KG1 (cell line): ENCODE measurements at places on chromosomes 6 and 20.
A peak's percentile ranks its signal among the peaks of the same experiment; 100 is the strongest.

DNA sequence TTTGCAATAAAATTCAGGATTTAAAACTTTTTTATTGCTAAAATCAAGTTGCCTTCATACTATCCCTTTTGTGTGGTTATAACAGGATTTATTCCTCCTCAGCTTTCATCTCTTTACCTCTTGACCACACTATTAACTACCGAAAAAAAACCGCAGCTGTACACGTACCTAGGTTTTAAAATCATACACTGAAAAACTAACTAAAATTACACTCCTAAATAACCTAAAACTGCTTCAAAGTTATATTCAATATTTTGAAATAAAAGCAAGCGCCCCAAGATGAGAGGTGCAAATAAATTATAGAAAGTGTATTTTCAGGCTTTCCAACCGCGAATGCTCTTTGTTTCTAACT, 1.4 kb downstream of the MPC1 start:
- DNase-seq: no peak

DNA sequence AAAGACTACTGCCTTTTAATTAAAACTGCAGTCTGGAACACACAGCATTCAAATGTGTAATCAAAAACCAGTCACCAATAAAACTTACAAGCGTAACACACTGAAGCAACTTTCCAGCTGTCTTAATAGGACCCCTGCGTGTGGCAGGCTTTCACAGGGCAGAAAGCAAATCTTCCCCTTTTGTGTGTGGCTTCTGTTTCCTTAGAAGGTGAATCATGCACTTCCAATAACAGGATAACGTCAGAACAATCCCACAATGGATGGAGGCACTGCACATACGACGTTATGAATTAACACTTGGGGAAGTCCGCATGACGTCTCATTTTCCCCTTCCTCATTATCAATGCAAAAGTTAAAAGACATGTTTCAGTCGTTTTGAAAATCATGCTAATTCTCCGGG, 44.8 kb downstream of the INSM1 start:
- DNase-seq: no peak

- DNase-seq: no peak
Measured at GRCh38 chr6:111677249-111677990, 71.7 kb upstream of the TRAF3IP2 start.

DNA sequence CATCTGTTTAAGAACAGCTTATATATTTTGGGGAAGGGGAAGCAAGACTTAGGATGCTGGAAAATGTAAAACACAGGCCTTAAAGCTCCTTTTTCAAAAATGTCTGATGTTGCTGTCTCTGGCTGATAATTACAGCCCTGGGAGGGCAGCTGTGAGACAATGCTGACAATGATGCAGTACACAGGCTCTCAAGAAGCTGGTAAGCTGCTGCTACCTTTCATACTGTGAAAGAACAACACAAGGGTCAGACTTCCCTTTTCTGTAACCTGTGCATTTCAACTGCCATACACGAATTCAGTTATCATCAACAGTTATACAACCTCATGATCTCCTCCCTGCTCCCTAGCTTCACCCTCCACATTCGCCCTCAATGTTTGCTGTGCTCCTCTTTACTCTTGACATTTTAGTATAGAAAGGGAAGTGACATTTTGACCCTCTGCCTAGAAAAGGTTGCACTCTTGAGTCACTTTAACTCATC, 25.2 kb downstream of the MAP7 start:
- peak; percentile 28 for DNase-seq

DNA sequence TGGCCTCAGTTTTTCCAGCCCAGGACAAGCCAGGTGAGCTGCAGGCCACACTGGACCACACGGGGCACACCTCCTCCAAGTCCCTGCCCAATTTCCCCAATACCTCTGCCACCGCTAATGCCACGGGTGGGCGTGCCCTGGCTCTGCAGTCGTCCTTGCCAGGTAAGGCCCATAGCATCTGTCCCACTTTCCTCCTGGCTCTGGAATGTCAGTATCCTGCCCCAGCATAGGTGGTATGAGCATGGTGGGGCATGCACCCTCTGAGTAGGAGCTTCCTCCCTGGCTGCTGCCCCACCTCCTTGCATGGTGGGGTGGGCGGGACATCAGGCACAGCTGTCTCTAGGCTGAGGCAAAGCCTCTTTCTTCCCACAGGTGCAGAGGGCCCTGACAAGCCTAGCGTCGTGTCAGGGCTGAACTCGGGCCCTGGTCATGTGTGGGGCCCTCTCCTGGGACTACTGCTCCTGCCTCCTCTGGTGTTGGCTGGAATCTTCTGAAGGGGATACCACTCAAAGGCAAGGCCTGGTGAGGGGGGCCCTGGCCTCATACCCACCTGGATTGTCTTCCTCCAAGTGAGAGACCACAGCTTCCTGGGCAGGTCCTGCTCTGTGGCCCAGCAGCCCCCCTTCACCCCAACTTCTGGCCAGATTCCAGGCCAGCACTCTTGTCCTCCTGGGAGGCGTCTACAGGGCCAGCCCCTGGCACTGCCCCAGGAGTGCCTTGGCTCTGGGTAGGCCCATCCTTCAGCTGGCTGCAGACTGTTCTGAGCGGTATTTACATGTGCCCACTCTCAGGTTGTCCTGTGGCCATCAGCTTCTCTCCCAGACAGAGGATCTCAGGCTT, 9.1 kb downstream of the PI16 start:
- DNase-seq: no peak

DNA sequence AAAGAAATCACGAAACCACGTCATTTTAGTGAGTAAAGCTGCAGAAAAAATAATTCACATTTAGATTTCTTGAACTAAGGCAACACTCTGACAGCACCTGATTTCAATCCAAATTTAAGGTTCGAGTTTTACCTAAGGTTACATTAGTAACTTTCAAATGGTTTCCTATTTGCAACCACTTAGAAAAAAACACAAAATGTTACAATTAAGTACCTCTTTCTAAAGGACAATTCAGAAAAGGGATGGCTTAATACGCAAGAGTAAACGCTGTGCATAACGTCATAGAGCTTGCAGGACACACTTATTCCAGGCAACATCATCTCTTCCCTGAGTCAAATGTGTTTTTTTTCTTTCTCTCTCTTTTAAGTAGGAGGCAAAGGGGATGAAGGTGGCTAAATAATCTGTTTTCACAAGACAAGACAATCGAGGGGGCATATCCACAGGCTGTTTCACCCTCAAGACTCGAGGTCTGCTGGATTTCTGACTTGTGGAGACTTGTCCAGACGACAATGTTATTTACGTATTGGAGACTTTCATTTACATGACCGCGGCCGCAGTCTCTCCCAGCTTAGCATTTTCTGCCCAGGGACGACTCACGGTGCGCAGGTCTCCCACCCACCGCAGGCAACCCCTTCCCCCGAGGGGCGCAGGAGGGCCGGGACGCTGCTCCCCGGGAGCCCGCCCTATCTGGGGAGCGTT, 86.0 kb downstream of the SESN1 start:
- DNase-seq: peak; percentile 47

GRCh38 chr6:4904461-4905025, 99.3 kb downstream of the RPP40 start:
- DNase-seq: no peak

GRCh38 chr6:11174242-11174611, 58.2 kb downstream of the NEDD9 start:
- DNase-seq: no peak

- no peak for DNase-seq
Measured at GRCh38 chr6:69343851-69344250, 453.0 kb downstream of the LMBRD1 start.

GRCh38 chr20:32378461-32378860, 20.3 kb downstream of the ASXL1 start:
- DNase-seq: no peak

GRCh38 chr6:135358985-135359384, 138.6 kb downstream of the AHI1 start:
- no peak for DNase-seq

- no peak for DNase-seq
Measured at GRCh38 chr6:105872249-105872648, 213.9 kb upstream of the PRDM1 start.
